ENCODE measurements at places on chromosomes 2 and 18.

DNA sequence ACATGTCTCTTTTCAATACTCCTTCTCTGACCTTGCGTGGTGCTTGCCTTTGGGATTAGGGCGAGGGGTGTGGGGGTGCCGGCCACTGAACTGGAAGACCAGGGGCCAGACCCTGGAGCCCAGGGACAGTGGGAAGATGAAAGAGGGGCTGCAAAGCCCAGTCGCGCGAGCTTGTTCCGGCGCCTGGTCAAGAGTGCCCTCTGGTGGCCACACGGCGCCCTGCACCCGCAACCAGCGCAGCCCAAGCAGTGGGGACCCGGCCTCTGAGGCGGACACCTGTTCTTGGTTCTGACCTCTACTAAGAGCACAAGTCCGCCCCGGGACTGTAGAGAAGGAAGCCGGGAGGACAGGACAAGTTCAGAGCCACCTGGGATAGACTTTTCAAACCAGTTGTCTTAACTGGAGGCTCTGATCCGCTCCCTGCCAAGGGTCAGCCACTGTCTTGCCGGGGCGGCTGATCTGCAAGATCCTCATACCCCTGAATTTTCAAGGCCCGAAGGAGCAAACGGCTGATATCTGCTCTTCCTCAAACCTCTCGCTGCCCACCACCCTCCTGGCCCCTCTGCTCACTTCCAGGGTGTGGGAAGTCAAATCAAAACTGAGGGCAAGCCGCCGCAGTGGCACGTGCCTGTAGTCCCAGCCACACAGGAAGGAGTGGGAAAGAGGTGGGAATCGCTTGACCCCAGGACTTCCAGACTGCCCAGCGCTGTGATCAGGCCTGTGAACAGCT lies 14.9 kb upstream of the MSH6 start:
- DNase-seq = peak; percentile 81

- DNase-seq = no peak
These were observed 63.2 kb downstream of the LYPD6 start for GRCh38 chr2:149393614-149394013.

DNA sequence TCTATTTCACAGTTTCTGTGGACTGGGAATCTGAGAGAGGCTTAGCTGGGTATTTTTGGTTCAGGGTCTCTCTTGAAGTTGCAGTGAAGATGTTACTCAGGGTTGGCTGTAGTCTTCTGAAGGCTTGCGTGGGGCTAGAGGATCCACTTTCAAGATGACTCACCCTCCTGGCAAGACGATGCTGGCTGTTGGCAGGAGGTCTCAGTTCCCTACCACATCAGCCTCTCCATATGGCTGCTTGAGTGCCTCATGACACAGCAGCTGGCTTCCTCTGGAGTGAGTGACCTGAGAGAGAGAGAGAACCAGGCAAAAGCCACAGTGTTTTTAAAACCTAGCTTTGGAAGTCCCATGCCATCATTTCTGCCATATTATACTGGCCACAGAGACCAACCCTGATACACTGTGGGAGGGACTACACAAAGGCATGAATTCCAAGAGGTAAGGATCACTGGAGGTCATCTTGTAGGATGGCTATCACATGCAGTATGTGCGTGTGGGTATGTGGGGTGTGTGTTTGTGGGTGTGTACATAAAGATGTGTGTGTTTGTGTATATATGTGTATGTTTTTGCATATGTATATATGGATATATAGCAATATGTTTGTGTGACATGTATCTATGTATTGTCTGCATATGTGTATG lies 25.1 kb downstream of the DNPEP start:
- DNase-seq = no peak

DNA sequence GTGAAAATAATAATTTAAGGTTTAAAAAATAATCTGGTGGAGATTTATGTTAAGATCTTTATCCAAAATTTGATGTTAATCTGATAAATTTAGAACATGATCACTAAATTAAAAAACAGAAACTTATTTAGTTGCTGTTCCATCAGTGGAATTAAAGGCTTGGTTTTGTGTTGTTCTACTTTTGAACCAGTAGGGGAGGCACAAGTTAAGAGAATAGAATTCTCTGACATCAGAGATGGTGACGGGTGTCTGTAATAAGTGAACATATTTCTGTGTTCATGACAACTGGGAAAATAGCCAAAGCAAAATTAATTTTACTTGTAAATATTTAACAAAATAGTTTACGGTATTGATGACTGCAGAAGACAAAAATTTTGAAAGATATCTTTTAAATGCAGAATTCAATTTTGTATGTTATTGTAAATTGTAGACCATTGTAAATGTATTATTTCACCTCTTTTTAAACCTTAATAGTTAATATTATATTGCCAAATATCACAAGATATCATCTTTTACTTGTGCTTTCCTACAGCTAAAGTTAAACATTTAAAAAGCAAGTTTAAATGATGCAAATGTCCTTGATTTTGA lies 106.0 kb downstream of the UBR3 start:
- DNase-seq = peak; percentile 49

- no peak for DNase-seq
These were observed 344.5 kb upstream of the ID2 start for GRCh38 chr2:8337321-8337720.

GRCh38 chr18:12741351-12741750 lies 38.5 kb downstream of the PSMG2 start:
- DNase-seq = no peak

GRCh38 chr18:36636237-36636817 lies 192.5 kb downstream of the TPGS2 start:
- DNase-seq = no peak

DNA sequence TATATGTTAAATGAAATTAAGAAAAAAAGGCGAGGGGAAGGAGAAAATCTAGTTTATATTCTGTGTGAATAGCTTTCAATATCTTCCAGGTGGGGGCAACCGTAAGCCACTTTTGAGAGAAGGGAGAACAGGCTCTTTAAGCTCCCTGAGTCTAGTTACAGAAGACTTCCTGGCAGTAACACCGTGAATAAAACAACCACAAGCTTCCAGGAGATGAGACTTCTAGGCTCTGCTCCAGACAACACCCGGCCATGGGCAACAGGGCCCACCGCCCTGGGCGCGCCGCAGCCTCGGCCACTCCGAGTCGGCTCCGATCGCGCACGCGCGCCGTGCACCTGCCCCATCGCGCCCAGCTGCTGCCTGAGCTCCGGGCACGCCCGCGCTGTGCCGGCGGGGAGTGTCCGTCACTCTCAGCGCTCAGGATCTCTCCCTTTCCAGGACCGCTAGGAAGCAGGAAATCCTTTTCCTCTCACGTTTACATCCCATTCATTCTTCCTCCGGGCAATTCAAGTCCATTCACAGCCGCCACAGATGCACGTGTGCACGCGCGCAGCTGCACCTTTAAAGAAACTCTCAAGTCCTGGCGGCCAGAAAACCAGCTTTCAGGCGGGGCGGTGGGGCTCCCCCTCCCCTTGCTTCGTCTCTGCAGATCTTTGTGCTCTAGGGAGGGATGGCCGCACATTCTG lies 19.4 kb upstream of the PAX3 start:
- peak; percentile 89 for DNase-seq

DNA sequence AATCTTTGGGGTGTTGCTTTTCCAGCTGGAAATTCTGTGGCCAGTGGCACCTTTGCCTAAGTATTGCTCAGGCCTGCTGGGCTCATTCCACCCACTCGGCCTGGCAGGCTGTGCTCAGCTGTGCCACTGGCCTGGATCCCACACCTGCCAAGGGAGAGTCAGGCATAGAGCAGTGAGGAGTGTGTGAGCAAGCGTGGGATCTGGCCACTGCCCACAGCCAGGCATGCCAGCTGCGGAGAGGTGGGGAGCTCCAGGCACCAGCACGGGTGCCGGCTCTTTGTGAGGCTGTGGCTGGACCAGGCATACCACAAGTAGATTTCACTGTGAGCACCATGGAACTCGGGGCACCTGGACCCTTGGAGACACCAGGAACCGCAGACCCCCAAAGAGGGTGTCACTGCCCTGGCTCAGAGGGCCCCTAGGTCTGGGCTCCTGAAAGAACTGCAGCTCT lies 118.1 kb upstream of the MAP2 start:
- no peak for DNase-seq

DNA sequence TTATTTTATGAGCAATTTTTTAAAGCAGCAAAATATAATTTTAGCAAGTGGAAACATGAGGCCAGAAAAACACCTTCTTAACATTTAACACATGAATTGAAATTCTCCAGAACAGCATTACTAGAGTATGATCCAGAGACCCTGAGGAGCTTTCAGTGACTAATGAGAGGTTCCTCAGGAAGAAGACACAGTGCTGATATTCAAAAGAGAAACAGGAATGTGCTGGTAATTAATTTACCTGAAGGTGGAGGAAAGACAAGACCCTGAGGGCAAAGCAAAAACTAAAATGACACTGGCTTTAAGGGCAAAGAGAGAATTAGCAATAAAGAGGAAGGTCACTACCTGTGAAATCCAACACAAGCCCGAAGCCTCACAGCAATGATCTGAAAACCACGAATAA lies 97.0 kb downstream of the CDH2 start:
- no peak for DNase-seq

GRCh38 chr18:21486905-21487437 lies 113.5 kb downstream of the ESCO1 start:
- peak; percentile 25 for DNase-seq

GRCh38 chr2:36408198-36408703 lies 52.7 kb downstream of the CRIM1 start:
- DNase-seq = peak; percentile 41

- DNase-seq = no peak
These were observed 234.7 kb downstream of the ZNF407 start for GRCh38 chr18:74832381-74832780.

- DNase-seq = no peak
These were observed 130.5 kb downstream of the ZNF516 start for GRCh38 chr18:76364282-76365259.

- DNase-seq = peak; percentile 46
These were observed 86.5 kb upstream of the SEC11C start for GRCh38 chr18:59052965-59053820.

GRCh38 chr18:9380621-9381395 lies 46.2 kb downstream of the TWSG1 start:
- peak; percentile 72 for DNase-seq

DNA sequence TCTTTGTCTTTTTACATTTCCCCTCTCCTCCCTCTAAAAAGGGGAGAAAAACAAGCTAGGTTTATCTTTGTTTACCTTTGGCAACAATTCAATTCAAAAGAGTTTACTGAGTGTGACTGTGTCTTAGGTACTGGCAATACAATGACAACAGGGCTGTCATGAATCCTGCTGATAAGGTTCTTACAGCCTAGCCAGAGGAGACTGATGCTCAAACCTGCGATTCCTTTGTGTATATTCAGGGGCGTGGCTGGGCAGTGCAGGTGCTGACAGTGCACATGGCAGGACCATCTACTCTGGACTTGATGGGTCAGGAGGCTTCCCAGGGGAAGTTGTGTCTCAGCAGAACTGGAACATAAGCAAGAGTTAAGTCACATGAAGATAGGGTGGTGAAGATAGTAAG lies 23.2 kb upstream of the TTN start:
- no peak for DNase-seq

GRCh38 chr18:10197097-10197496 lies 257.3 kb upstream of the APCDD1 start:
- DNase-seq = no peak

DNA sequence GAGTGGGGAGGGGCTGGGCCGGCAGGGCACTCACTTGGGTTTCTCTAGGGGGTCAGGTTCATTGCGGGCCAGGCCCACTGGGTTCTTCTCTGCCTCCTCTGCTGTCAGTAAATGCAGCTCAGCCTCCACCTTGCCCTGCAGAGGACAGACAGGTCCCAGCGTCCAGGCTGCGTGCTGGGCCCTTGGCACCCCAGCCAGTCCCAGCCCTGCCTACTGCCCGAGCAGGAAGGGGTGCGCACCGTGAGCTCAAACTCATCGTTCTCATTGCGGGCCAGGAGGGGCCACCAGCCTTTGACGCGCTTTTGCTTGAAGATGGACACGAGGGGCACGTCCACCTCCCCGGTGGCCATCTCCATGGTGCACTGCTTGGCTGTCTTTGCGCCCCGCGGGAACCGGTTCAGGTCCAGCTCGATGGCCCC lies 17.3 kb downstream of the OTOF start:
- DNase-seq = no peak

DNA sequence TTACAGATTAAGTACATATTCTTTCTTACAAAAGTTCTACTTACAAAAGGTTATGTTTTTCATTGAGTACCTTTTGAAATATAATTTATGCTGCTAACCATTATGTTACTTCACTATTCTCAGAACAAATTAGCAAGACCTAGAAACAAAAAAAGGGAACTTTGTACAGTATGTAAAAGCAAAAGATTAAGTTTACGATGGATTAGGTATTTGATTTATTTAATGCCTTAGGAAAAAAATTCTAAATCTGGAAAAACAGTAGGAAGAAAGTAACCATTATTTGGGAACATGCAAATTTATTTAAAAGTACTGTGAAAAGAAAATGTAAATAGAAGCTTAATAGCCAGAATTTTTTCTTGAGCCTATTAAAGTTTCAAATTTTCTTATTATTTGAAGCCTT lies 144.6 kb downstream of the AGPS start:
- DNase-seq = no peak

GRCh38 chr2:162490761-162491470 lies 147.0 kb downstream of the GCA start:
- no peak for DNase-seq

- DNase-seq = no peak
These were observed 16.4 kb upstream of the SERPINB13 start for GRCh38 chr18:63570721-63571120.

DNA sequence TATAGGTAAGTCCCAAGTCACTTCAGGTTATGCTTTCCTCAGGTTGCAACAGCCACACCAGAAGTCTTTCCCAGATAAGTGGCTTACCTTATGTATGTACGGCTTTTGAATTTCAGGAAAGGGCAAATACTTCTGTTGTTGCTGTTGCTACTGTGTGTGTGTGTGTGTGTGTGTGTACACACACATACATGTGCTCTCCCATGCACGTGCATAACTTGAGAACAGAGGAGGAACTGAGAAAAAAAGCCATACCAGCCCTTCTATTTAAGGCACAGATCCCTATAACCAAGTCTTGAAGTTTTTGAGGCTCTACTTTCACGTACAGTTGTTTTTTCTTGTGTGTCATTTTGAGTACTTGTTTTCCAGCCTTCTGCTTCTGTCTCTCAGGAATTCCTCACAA lies 62.4 kb downstream of the WDPCP start:
- no peak for DNase-seq
